EH (cell line): ENCODE measurements at places on chromosomes 4 and X.

DNA sequence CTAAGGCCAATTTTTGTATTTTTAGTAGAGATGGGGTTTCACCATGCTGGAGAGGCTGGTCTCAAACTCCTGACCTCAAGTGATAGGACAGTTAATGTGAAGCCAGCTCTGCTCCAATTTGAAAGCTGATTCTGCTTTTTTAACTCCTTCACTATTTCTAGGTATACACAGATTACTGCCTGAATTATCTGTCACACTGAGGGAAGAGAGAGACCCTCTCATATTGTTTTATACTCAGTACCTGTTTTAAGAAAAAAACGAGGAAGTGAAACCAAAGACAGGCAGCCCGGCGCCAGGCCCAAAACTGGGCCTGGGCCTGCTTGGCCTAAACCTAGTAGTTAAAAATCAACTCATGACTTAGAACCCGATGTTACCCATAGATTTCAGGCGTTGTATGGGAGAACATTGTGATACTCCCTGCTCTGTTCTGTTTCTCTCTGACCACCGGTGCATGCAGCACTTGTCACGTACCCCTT, 1601.5 kb upstream of the PCDH10 start:
- DNase-seq, result no peak

- DNase-seq, result no peak
These were observed 134.2 kb downstream of the SPOCK3 start for GRCh38 chr4:167100120-167100519.

- no peak for DNase-seq
These were observed 22.1 kb downstream of the NUDT6 start for GRCh38 chr4:122900314-122900713.

- DNase-seq, result no peak
These were observed 16.8 kb downstream of the TSPAN7 start for GRCh38 chrX:38578167-38578566.

- no peak for DNase-seq
These were observed at the start of gene IL9R for GRCh38 chrX:155997436-155997835. TSS of gene IL9R (plus strand) at chrX:155997696. CDS start at chrX:155997760, 64 bp downstream.

DNA sequence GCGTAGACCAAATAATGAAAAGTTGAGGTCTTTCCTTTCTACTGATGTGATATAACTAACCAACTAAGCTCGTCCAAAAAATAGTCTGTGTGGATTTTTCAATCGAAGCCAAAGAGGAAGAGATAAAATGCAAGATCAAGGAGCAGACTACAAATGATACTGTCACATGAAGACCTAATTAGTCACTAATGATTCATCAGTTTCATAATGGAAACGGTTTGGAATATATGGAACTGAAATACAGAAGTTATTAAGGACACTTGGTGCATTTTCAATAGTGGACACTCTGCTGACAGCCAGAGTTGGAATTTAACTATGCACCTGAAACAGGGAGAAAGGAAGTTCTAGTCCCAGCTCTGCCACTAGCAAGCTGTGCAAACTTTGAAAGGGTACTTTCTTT, 119.8 kb downstream of the GUCY2F start:
- DNase-seq, result no peak

GRCh38 chr4:38310446-38311043, 350.3 kb downstream of the PTTG2 start:
- DNase-seq, result no peak

DNA sequence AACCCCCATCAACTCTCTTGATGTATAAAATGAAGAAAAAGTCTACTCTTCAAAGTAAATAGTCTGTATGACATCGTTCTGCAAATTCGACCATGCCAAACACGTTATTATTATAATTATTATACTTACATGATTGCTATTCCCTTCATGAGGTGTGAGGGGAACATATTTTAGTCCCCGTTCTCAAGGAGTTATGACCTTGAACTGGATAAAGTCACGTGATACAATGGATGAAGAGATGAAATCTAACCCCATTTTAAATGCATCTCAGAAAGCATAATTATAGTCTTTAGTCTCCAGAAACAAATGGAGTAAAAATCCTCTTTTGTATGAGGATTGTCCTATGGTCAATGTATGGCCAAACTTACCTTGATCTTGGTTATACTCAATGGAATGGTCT, 250.3 kb downstream of the HS3ST1 start:
- DNase-seq, result no peak

DNA sequence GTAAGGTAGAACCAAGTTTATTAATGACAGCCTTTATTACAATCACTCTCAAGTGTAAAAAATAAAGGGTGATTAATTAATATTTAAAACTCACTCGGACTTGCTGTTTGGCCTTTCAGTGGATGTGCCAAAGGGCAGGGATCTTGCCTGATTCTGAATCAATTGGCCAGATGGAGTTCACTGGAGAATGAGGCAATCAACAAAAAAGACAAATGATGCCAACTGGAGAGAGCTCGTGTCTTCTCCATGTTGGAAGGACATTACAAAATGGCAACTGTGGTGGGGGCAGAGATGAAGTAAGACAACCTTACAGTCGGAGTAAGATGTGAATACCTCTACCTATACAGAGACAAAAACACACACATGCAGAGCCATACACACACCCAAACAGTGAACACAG, 188.0 kb downstream of the TSPAN5 start:
- DNase-seq, result no peak

DNA sequence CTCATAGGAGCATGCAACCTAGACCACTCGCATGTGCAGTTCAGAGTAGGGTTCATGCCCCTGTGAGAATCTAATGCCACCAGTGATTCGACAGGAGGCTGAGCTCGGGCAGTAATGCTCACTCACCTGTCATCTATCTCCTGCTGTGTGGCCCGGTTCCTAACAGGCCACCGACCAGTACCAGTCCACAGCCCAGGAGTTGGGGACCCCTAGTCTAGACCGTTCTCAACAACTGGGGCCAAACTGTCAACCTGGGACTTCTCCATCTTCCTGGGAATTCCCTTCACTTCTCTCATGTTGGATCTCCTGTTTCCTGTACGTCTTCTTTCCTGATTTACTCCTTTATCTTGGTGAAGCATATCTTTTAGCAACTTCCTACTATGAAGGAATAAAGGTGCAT, 79.4 kb upstream of the HELT start:
- DNase-seq, result no peak

DNA sequence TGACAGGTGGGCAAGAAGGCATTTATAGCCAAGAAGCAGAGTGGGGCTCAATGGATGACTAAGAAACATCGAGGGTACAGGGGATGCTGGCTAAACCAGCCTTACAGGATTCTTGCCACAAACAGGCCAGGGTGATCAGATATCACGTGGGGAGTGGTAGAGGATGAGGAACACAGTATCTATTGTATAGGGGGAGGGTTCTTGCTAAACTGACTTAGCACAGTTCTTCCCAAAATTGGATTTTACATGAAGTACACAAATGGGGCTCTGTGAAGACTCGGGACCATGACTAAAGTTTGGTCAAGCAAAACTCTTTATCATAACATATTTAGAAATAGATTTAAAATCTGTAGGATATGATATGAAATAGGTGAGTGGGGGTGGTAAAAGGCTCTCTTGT, 144.0 kb upstream of the ATOH1 start:
- DNase-seq, result no peak

DNA sequence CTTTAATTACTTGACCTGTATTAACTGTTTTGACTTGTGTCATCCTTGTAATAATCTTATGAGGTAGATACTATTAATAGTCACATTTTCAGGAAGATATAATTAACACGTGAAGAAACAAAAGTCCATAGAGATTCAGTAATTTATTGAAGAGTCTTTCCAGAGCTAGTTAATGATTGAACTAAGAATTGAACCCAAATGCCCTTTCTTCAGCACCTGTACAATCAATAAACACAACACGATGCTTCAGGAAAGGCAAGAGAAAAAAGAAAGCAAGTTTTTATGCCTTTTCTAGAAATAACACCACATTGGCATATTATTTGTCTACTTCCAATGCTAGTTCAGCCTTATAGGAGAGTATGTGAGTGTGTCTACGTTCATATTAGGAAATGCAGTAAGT, 399.6 kb downstream of the NAF1 start:
- DNase-seq, result no peak

- DNase-seq, result no peak
These were observed 113.6 kb downstream of the NFKB1 start for GRCh38 chr4:102614801-102615200.

DNA sequence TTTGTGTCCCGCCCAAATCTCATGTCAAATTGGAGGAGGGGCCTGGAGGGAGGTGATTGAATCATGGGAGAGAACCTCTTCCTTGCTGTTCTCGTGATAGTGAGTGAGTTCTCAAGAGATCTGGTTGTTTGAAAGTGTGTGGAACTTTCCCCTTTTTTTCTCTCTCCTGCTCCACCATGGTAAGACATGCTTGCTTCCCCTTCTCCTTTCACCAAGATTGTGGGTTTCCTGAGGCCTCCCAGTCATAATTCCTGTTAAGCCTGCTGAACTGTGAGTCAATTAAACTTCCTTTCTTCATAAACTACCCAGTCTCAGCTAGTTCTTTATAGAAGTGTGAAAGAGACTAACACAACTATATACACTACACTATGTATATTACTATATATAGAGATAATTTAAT, 697.8 kb upstream of the HS3ST1 start:
- no peak for DNase-seq

DNA sequence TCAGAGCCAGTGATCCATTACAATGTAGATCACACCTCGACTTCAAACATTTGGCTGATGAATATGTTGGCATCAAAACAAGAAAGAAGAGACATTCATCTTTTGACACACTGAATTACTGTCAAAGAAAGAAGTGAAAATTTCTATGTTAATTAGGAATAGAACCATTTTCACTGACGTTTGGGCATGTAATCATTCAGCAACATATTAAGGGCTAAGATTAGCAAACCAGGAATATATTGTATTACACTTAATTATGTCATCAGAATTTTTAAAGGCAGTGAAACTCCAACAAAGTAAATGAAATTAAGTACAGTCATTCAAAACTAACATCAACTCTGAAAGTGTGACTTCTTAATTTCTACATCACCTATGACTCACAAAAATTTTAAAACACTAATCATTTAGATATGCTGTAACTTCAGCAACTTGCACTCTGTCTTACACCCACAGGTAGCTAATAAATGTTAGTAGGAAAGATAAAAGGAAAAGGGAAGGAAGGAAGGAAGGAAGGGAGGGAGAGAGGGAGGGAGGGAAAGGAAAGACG, 1.4 kb upstream of the SMR3A start:
- DNase-seq, result no peak

GRCh38 chr4:99574530-99575324, at the start of gene MTTP:
TSS of gene MTTP (plus strand) at chr4:99574824. CDS start at chr4:99574910, 86 bp downstream.
- DNase-seq, result no peak

DNA sequence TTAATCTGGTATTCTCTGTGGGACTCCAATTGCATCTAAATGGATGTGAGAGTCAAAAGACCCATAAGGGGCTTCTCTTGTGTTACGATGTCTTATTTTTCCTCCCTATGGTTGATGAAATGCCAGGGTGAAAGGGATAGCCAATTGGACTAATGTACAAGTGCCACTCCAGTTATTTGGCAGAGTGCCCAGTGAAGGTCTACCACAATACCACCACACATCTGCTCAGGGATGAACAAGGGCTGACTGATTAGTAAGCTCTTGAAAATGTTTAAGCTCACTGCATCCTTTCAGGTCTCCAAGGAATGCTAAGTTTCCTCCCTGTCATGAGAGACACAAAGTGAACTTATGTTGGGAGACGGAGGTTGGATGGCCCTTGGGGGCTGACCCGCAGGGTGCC, 57.8 kb downstream of the HEPH start:
- no peak for DNase-seq

DNA sequence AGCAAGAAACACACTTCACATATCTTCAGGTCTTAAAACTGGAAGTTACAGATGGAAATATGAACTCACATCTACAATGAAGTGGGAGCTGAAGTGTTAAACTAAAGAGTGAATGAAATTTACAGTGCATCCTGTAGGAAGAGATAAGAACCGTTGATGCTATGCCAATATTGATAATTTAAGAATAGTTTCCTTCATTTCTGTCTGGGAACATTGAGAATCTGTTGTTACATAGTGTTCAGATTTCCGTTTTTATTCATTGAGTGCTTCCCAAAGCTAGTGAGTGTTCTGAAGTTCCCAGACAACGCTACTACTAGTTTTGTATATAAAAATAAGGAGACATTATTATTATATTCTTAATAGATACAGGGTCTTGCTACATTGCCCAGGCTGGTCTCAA, 52.3 kb downstream of the UBE2K start:
- DNase-seq, result no peak

DNA sequence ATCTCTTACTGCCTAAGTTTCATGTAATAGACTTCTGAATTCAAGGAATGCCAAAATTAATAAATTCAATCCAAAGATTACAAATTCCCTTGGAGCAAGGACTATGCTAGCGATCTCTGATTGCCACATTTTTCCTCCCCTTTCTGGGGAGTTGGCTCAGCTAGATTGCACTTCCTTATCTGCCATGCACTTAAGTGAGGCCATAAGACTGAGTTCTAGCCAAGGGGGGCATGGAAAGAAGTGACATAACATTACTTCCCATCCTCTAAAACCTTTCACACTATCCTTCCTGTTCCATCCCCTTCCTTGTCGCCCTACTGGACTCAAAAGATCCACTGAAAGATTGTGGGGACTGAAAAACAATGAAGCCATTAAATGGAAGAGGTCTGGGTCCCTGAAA, 53.8 kb upstream of the TXK start:
- no peak for DNase-seq

DNA sequence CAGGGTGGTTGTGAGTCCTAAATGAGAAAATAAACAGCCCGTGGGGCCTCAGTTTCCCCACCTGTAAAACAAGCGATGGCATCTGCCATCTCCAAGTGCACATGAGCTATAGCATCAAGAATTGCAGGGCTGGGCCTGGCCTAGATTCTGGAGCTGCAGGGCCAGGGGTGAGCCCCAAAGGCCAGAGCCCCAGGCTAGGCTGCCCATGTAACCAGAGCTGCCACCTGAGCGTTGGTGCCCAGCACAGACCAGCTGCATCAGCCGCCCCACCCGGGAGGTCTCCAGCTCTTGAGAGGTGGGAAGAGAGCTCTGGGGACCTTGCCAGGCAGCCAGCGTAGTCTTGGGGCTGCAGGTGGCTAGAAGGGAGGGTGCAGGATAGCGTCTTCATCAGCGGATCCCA, 27.0 kb upstream of the GPR78 start:
- no peak for DNase-seq

DNA sequence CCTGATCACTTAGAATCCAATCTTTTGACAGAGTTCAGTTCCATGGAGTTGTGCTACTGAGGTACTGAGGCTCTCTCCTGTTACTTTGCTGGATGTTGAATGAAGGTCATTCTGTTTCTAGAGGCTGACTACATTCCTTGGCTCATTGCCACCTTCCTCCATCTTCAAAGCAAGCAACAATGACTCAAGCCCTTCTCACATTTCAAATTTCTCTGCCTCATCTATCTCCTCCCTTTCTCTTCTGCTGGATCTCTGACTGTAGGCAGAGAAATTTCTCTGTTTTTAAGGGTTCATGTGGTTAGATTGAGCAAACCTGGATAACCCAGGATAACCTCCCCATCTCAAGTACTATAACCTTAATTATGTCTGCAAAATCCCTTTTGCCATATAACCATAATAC, 775.4 kb downstream of the STPG2 start:
- no peak for DNase-seq

DNA sequence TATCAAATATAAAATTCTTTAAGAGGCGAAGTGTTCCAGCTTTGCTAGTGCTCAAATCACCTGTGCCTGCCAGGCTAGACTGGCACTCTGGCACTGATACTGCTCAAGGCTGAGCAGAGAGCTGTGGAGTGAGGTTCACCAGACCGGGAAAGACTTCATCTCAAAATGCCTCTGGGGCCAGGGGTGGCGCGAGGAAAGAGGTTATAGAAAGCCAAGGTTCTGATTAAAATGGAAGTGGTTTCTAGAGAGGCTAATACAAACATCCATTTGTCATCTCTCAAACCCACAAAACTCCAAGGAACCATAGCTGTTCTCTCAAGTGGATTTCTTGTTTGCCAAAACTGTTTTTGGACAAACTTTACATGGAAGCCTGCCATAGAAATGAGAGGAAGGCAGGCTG, 41.5 kb downstream of the F11 start:
- DNase-seq, result no peak
